ENCODE measurements at places on chromosomes 3 and 15.
A peak's percentile ranks its signal among the peaks of the same experiment; 100 is the strongest.

DNA sequence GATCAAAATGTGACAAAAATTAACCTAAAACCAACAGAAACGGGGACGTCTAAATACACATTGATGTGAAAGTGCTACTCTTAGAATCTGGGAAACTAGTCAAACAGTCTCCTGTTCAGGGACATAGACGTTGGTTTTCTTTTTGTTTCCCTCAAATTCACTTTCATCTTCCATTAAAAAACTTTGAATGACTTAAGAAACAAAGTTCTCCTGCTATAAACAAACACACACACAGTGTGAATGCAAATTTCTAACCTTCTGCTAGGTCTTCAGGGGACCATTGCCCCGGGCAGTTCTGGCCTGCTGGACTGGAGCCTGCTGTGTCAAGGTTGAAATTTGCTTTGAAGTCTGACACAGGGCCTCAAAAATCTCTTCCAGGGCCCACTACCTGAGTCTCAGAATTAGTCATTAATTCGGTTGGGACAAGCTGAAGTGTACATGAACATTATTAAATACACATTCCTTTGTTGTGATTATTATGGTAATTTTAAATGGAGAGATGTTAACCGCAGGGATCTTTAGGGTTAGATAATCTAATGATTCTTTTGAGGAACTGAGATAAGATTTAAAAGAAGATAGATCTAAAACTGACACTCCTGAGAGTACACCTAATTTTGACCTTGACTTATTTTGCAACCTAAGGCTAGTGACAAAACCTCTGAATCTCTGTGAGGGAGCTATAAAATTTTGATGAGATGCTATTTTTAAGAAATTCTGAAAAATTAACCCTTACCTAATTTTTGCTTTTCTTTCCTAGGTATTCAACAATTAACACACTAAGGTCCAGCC is 1260.4 kb downstream of the ROBO1 start:
- DNase-seq: no peak

GRCh38 chr3:188581792-188582191 is 427.8 kb downstream of the LPP start:
- no peak for DNase-seq

DNA sequence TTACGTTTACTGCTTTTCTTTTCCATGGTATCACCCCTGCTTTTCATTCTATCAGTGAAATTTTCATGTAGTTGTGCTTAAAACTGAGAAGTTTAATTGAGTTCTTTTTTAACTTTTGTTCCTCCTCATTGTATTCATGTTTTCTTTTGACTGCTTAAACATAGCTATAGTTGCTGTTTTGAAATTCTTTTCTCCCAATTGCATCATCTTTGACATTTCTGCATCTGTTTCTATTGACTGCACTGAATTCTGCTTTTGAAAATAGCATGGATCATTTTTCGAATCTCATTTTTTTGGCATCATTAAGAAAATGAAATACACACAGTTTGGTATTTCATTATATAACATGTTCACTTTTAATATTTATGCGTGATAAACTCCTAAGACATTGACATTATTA is 694.9 kb downstream of the MECOM start:
- no peak for DNase-seq

DNA sequence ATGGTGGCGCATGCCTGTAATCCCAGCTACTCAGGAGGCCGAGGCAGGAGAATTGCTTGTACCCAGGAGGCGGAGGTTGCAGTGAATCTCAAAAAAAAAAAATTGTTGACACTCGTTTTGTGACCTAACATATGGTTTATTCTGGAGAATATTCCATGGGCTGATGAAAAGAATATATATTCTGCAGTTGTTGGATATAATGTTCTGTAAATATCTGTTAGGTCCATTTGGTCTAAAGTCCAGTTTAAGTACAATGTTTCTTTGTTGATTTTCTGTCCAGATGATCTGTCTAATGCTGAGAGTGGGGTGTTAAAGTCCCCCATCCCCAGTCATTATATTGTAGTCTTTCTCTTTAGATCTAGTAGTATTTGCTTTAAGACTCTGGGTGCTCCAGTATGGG is 15.6 kb downstream of the IL20RB start:
- no peak for DNase-seq

GRCh38 chr15:76339305-76340197 is 3.0 kb downstream of the ISL2 start:
- DNase-seq: peak; percentile 64

DNA sequence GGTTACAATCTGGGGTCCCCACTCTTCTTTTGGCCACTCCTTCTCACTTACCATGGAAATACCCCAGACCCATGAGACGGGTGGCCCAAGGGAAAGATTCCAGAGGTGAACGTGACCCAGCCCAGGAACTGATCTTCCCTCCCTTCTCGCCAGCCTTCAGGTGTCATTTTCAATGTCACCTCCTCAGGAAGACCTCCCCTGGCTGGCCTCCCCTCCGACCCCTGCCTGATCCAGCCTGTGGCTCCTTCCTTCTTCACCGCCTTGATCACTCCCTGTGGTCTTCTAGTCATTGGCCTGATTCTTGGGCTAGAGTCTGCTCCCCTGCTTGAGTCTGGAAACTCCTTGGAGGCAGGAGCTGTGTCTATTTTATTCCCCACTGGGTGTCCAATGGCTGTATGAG is 146.1 kb downstream of the SMAD6 start:
- no peak for DNase-seq

DNA sequence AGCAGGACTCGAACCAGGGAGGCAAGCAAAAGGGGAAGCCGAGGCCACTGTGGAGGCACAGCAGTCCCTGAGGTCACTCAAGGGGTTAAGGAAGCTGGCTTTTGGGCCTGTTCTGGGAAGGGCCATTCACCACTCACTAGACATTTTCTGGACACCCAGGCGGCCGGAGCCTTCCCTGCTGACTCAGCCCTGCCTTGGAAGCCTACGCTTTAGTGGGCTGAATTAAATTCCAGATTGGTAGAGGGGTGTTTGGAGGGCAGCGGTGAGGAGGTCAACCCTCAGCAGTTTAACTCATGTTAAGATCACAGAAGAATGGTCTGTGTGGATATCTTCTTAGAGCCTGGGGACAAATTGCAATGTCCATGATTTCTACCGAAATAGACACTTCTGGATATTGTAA is 152.8 kb downstream of the GABRG3 start:
- DNase-seq: no peak

- DNase-seq: no peak
Observed at GRCh38 chr15:64760056-64760455, 15.3 kb downstream of the RBPMS2 start.

GRCh38 chr3:136831461-136831860 is 12.5 kb downstream of the SLC35G2 start:
- no peak for DNase-seq

DNA sequence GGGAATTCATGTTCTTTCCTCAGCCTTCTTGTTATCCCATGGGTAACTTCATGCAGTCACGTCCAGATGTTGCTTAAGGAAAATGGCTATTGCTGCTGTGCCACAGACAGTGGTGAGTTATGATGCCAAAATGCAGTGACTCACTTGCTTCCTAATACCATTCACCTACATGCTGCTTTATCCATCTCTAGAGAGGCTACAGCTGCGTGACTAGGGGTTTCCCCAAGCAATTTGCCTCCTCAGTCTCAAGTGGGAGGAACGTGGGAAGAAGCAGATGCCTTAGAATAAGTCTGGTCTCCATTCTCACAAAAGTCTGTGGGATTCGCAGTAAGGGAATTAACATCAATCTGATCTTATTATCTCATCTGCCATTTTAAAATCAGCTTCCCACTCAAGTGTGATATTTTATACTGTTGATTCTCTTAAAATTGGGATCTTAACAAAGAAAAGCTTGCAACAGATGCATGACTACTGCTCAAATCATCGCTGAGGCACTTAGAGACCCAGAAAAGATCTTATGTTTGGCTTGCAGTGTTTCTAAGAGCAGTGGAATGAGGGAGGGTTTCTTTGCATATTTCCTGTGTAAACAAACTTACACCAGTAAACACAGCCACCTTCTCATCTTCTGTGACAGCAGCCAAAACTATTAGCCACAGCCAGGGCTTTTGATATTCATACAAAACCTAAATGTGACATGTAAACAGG is 62.0 kb upstream of the ACP3 start:
- no peak for DNase-seq

Data from activated T-cell treated with anti-CD3 and anti-CD28 coated beads, Interleukin-2, amount 50 U/mL, for 24 hours (primary cell).